Mesenchymal stem cell (in vitro differentiated cells and primary cell): ENCODE measurements at places on chromosomes 3 and 15.

- no peak for DNase-seq
Measured at GRCh38 chr15:65208647-65209046, 2.6 kb downstream of the CILP start.

DNA sequence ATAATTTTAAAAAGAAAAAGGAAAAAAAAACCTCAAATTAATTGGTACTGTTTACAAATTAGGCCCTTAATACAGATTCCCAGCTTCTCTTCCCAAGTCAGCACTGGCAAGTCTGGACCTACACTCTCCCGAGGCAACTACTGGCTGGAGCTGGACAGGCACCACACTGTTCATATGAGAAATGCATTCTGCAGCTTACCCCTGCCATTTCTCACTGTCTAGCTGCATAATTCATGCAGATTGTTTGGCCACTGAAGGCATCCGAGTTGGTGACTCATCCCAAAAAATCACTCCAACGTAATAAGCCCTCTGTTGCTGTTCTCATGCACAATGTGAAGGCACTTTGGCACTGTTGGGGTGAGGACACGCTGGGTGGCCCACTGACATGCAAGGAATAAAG lies 45.3 kb downstream of the ROPN1B start:
- no peak for DNase-seq

GRCh38 chr15:57797568-57798267 lies 91.2 kb downstream of the POLR2M start:
- no peak for DNase-seq

DNA sequence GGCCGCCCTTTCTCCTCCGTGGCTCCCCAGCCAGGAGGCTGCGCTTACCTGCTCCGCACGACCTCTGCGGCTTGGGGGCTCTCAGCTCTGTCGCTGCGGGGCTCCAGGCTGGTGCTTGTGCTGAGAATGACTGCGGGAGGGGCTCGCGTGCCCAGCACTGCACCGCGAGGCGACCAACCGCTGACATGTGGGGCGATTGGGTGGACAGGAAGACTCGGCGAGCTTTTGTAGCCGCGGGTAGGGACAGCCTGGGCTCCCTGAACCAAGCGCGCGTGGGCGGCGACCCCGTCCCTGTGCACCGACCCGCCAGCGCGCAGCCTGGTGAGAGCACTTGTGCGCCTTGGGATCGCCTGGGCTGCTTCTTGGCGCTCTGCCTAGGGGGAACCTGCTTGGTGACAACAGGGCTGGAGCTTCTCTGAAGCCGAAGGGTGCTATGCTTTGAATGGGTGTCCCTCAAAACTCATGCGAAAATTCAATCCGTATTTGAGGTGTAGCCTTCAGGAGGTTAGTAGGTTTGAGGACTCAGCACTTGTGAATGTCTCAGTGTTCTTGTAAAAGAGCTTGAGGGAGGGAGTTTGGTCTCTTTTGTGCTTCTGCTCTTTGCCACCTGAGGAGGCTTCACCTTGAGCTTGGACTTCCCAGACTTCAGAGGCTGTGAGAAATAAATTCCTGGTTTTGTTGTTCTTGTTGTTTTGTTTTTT lies 50.4 kb downstream of the IL12A start:
- DNase-seq: peak; percentile 17

- DNase-seq: no peak
Measured at GRCh38 chr3:72724070-72724469, 124.2 kb downstream of the SHQ1 start.

DNA sequence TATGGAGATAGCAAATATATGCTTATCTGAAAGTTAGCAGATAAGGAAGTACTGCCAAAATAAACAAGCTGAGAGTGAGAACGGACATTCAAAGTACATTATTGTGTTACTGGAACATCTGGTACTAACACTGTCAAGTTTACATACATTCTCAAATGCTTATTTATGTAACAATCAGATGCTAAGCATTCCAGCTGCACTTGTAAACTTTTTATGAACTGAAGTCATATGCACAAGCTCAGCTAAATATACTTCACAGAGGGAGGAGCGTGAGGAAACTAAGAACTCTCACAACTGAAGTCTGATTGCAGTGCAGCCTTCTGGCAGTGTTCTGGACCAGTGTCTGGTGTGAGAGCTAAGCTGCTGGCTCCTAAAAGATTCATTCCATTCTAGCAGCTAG lies 223.7 kb upstream of the NANOGP8 start:
- peak; percentile 89 for DNase-seq

DNA sequence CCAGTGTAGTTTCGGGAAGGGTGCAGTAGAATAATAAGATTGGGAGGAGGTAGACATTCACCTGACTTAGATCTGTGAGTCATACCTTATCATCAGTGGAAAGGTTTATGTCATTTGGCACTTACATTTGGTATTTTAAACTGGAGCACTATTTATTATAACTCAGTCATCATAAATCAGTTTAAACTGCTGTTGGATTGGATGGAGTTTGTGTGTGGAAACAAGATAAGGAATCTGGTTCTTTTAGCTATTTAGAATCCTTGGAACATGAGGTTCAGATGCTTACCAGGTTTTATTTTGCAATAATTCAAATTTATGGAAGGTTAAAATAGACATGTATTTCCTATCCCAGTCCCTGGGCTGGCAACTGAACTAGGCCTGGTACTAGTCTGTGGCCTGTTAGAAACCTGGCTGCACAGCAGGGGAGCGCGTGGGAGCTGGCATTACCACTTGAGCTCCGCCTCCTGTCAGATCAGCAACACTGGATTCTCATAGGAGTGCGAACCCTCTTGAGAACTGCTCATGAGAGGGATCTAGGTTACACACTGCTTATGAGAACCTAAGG lies 34.5 kb downstream of the ZFAND6 start:
- no peak for DNase-seq

- DNase-seq: no peak
Measured at GRCh38 chr3:100899440-100900091, 93.7 kb downstream of the ABI3BP start.

GRCh38 chr3:141278196-141279076 lies 46.8 kb downstream of the PXYLP1 start:
- DNase-seq: no peak

DNA sequence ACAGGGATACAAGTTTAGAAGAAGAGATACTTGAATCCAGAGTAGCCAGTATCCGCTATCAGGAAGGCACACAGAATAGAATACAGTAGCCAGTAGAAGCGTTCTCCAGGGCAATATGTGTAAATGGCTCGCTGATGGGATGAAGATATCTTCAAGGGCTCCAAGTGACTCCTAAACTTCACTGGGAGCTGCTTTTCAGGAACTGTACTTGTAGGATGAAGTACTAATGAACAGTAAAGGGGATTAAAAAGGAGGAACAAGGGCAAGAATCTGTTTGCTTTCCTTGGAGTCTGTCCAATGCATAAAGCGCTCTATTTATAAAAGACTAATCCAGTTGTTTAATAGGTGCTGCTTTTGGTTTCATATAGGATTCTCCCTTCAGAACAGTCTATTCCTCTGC lies 78.4 kb downstream of the THRB start:
- peak; percentile 33 for DNase-seq

- DNase-seq: peak; percentile 89
Measured at GRCh38 chr3:126389112-126389793, 5.5 kb upstream of the CFAP100 start.

DNA sequence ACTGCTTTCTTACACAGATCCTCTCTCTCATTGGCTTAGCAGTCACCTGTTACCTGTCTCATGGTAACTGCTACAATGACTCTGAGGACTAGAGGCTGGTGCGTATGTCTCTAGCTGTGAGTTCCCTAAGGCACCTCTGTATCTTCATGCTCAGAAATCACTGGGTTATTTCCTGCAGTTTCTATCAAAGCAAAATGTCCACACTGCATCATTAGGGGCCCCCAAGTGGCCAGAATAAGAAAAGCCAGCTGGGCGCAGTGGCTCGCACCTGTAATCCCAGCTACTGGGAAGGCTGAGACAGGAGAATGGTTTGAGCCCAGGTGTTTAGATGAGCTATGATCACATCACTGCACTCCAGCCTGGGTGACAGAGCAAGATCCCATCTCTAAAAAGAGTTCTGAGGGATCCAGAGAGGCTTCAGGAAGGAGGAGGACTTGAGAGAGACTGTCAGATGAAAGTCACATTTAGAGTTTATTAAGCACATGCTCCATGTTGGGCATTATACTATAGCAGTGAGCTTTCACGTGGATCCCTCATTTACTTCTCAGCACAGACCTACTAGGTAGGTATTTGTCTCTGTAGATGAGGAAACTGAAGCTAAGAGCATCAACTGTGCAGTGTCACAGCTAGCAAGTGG lies 2.3 kb upstream of the VPS18 start:
- peak; percentile 58 for DNase-seq

GRCh38 chr3:73030073-73030597 lies 31.3 kb upstream of the EBLN2 start:
- no peak for DNase-seq

DNA sequence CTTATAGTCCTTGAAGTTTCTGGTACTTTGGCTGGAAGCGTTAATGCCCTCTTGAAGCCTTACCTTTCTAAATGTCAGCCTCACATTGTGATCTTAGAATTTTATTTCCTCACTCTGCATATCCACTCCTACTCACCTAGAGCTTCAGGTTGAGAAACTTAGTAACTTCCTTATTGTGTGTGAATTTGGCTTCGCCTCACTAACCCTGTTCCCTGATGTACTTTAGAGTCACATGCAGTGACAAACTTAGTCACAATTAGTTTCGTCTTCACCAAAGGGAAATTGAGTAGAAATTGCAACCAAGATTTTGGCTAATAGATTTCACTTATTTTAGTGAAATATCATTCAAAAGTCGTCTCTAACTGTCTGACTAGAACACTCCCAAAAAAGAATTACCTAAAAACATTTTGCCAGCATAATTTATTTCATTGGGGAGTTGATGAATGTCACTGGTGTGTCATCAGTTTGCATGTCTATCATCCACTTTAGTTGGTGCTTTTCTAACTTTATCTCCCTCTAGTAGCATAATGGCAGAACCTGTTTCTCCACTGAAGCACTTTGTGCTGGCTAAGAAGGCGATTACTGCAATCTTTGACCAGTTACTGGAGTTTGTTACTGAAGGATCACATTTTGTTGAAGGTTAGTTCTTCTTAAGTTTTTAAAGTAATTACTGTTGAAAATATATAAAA lies 960 bp downstream of the MFN1 start:
- peak; percentile 17 for DNase-seq

DNA sequence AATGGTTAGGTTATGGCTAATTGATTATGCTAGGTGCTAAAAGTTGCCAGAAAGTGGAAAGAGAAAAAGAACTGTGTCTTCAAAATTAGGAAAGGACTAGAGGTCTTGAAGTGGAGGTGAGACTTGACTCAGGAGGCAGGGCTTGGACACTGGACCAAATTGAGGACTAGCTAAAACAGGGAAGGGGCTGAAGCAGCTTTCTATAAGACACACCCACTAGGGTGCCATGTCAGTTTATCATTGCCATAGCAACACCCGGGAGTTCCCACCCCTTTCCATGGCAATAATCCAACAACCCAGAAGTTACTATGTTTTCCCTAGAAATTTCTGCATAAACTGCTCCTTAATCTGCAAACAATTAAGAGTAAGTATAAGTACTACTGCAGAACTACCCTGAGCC lies 42.9 kb upstream of the MITF start:
- no peak for DNase-seq
